ENCODE measurements at places on chromosomes 13 and 19. TPM values are rescaled to one million over a fixed set of nuclear protein-coding genes. Genes with fewer than 3 reads are reported as not detected.

The FPR1 gene
- not detected for total RNA-seq

The VAV1 gene
- total RNA-seq: 0.05 TPM

The CEACAM16 gene
- total RNA-seq: not detected

The BABAM1 gene
- total RNA-seq: 79.5 TPM

The PRRG2 gene
- 0.64 TPM for total RNA-seq

The DACT3 gene
- total RNA-seq: 1.0 TPM

The CEACAM8 gene
- not detected for total RNA-seq

The TTC9B gene
- 2.3 TPM for total RNA-seq

The GJB2 gene
- total RNA-seq: 54.2 TPM

The C19orf81 gene
- 0.98 TPM for total RNA-seq

The SIGLECL1 gene
- total RNA-seq: not detected

The ZNF649 gene
- total RNA-seq: 4.3 TPM

The KIR2DL1 gene
- total RNA-seq: not detected

The LATS2 gene
- 24.5 TPM for total RNA-seq

The PET100 gene
- total RNA-seq: 109 TPM

The ZSCAN22 gene
- 6.6 TPM for total RNA-seq

The DNAAF3 gene
- total RNA-seq: 12.4 TPM

The GPC5 gene
- 0.26 TPM for total RNA-seq

The MYO16 gene
- total RNA-seq: 0.08 TPM

The LILRB2 gene
- total RNA-seq: not detected

The SLC7A9 gene
- total RNA-seq: 0.28 TPM

The CYP4F12 gene
- 1.7 TPM for total RNA-seq

The CYP4F2 gene
- total RNA-seq: 0.21 TPM

The ZNF441 gene
- total RNA-seq: 2.8 TPM

The ALKBH6 gene
- total RNA-seq: 44.8 TPM

The RGCC gene
- 6.7 TPM for total RNA-seq

The RNASEH2A gene
- total RNA-seq: 44.9 TPM

The MAP4K1 gene
- total RNA-seq: 11.1 TPM

The PRR19 gene
- 2.1 TPM for total RNA-seq

The CACNG6 gene
- 14.6 TPM for total RNA-seq

The PSG11 gene
- not detected for total RNA-seq

The ACP7 gene
- total RNA-seq: 10.3 TPM

The ANKRD24 gene
- 0.26 TPM for total RNA-seq

The ADGRE3 gene
- not detected for total RNA-seq

The FUZ gene
- 13.9 TPM for total RNA-seq

The HCST gene
- 2.9 TPM for total RNA-seq

The CCL25 gene
- not detected for total RNA-seq

The C19orf85 gene
- not detected for total RNA-seq
